ENCODE measurements at places on chromosomes 1 and 21.

- DNase-seq, result no peak
These were observed 34.4 kb upstream of the PKP1 start for GRCh38 chr1:201248721-201249559.

DNA sequence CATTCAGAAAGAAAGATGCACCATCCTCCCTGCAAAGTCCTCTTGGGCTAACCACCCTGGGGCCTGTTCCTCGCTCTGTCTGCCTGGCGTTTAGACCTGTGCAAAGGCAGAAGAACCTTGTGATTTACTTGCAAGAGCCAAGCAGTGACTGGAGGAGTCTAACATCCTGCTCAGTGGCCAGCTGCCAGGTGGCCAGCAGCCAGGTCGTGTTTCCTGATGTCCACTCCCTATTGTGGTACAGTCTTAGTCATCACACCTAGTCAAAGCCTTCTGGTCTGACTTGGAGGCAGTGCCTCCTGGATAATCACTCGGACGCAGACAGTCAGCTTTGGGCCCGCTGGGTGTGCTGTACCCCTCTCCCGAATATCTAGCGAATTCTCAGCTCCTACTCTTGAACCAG is 118.1 kb downstream of the PGBD5 start:
- no peak for DNase-seq

DNA sequence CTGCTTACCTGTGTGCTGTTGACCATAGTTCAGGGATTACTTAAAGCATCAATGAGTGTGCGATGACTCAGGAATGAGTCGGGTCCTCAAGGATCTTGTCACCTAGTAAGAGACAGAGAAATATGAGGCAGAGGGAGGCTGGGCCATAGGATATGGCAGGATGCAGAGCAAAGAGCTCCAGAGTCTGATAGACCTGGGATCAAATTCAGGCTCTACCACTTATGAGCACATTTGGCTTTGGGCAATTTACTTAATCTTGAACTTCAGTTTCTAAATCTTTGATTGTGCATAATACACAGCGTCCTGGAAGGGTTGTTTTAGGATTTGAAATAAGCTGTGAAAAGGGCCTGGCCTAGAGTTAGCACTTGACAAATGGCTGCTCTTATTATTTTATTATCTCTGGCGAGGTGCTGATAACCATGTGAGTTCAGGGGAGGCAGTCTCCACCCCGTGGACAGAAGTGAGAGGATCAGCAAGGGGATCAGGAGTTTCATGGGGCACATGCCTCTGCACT is 94.5 kb downstream of the ROR1 start:
- DNase-seq, result no peak

DNA sequence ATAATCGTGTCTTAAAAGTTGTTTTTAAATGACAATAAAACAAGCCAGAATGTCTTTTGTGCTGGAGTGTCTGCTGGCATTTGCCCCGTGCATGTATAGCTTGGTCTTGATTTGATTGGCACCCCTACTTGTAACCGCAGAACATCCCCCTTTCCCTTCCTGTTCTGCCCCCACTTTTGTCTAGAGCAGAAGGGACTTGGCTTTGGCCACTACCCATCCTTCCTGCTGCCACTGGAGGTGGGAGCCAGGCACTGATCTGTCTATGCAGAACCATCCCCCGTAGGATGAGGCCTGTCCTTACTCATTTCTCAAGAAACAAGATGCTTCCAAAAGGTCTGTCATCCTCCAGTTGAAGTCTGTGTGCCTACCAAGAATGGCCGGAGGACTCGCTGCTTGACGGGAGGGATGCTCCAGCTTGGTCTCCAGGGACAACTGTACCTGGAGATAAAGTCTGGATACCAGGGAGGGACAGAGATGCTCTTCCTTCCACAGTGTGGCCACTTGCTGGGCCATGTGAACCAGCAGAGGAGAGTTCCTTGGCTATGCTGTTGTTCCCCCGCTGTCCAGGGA is 1.1 kb upstream of the SLC27A3 start:
- DNase-seq, result no peak

- no peak for DNase-seq
These were observed 89.9 kb upstream of the JAK1 start for GRCh38 chr1:65056234-65056633.

DNA sequence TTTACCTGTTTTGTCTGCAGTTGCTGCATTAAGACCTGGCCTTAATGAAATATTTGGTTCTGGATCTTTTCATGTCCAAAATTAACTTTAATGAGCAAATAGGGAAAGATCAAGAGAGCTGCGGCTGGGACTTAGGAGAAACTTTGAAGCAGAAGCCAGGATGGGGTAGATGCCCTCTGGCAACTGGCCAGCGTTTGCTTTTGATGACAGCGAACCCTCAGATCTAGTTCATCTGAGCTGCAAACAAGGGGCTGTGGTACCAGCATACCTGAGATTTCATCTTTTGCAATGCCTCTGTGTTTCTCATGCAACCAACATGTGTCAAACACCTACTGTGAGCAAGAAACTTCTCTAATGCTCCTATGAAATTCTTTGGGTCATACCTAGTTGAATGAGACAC is 13.0 kb upstream of the TEDDM1 start:
- no peak for DNase-seq

DNA sequence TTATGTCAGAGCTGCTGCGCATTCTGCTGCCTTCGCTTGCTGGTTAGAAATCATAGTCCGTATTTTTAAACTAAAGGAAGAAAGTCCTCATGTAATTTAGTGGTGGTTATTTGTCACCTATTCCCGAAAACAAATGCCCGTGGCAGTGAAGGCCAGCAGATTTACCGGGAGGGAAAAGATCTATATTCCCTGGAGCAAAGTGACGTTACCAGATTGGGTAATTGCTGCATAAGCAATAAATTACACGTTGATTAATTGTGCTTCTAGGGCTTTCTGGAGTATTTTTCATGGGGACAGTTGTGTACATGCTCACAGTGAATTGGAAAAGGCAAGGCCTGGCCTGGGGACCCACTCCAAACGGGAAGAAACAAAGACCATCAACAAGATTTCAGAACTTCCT is 298.7 kb downstream of the NPHP4 start:
- DNase-seq, result no peak

DNA sequence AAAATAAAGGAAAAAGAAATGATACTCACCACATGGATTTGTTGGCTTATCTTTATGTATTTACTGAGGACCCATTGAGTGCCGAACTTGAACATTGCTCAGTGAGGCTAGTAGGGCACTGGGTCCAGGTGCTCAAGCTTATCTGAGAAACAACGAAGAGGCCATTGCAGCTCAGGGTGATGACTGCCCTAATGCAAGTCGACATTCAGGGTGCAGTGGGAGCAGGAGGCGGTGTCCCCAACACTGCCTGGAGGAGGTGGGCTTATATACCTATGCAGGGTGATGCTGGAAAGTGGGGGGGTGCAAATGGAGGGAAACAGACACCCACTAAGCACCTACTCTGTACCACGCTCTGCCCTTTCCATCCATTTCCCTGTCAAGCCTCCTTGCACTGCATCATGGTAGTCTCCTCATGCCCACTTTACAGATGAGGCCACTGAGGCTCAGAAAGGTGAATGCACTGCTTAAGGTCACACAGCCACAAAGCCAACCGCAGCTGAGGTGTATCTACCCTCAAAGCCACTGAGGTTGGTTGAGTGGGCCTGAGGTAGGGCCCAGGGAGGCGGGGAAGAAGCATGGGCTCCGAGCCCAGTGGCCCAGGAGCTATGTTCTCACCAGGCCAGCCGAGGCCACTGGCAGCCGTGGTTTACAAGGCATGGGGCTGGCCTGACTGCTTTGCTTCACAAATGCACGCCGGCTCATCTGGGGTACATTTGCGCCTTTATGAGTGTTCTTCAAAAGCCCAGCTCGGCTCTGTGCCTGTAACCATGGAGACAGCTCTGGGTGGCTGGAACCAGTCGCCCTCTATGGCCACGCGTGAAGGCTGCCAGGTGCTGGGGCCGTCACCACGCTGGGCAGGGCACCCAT is 103.8 kb downstream of the EPHB2 start:
- no peak for DNase-seq

DNA sequence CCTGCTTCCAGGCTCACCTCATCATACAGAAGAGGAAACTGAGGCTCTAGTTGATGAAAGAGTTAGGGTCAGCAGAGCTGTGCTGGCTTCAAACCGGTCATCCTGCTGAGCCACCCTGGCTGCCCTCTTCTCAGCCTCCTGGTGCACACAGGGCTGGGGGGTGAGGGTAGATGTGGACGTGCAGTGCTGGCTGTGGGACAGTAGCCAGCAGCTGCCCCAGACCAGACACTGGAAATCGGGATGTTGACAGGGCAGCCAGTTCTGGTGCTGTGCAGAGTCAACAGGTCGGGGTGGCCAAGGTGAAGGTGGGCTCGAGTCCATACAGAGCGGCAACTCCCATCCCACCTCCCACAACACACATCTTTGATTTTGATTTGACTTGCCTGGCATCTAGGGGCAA is 1.5 kb upstream of the CLCNKA start:
- no peak for DNase-seq

GRCh38 chr1:25484096-25484495 is 53.4 kb downstream of the MACO1 start:
- no peak for DNase-seq

DNA sequence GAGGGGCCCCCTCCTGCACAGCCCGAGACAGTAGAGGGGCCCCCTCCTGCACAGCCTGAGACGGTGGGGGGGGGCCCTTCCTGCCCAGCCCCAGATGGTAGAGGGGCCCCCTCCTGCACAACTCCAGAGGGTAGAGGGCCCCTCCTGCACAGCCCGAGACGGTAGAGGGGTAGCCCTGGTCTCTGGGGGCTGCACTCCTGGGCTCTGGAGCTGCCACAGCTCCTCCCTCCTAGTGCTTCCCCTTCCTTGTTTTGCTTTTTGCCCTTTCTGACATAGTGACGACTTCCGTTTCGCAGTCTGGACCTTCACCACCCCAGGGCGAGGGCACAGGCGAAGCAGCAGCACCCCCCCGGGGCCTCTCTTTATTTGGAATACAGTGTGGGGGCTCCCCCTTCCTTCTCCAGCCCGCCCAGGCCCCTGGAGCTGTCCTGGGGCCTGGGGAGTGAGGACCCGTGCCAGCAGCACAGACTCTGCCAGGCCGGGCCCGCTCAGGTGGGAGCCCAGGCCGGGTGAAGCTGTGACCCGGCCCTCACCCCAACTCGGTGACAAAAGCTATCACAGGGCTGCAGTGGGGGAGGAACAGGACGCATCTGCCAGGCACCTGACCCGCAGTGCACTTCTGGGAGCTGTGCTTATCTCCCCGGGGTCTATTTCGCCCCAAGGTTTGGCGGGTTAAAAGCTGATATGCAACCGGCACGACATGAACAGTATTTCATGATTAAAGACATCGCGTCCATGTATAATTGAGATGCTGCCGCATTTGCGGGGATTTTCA is 1.1 kb upstream of the PRXL2B start:
- peak; percentile 23 for DNase-seq
